ENCODE measurements at places on chromosomes 4 and X.

DNA sequence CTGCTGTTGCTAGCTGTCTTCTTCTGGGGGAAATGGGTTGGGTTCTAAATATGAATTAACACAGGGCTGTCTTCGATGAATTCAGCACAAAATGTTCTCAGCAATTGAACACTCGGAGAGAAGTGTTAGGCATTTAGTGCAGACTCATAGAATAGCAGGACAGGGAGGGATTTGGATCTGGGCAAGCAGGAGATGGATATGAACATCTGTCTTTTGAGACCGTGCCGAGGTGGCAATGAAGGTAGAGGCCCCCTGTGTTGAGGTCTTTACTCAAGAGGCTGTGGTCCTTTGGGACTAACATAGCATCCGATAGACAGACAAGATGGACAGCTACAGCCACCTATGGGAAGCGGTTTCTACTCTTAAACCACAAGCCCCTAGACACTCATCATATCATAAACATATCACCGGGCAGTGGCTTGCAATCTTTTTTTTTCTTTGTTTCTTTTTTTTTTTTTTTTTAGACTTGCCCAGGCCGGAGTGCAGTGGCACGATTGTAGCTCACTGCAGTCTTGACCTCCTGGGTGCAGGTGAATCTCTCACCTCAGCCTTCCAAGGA lies 6.7 kb downstream of the CD99 start:
- no peak for DNase-seq

GRCh38 chr4:109921384-109921808 lies 8.7 kb downstream of the EGF start:
- peak; percentile 73 for DNase-seq

DNA sequence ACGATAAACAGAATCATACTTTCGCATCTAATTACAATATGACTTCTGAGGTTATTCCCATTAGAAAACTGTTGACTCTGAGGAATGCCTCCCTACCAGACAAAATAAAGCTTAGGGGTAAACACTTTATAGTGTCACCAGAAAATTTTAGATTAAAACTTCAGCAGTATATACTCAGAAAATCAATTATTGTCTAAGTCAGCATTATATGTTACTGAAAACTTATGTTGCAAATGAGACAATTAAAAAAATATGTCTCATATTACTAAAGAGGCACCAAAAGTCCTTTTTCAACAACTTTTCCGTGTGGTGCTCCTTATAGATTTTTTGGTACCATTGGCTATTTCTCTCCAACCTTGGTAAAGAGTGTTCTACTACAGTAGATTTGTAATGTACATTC lies 91.4 kb downstream of the HMGN5 start:
- DNase-seq: no peak

DNA sequence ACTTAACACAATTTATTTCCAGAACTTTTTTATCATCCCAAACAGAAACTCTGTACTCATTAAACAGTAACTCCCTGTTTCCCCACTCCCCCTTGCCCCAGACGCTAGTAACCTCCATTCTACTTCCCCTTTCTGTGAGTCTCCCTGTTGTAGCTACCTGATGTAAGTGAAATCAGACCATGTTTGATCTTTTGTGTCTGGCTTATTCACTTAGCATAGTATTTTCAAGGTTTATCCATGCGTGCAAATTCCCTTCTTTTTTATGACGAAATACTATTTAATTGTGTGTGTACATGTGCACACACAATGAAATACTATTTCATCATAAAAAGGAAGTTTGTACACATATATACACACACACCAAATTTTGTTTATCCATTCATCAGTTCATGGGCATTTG lies 5.2 kb downstream of the PKD2 start:
- DNase-seq: no peak

GRCh38 chr4:157961229-157961990 lies 211.4 kb downstream of the GASK1B start:
- DNase-seq: no peak

DNA sequence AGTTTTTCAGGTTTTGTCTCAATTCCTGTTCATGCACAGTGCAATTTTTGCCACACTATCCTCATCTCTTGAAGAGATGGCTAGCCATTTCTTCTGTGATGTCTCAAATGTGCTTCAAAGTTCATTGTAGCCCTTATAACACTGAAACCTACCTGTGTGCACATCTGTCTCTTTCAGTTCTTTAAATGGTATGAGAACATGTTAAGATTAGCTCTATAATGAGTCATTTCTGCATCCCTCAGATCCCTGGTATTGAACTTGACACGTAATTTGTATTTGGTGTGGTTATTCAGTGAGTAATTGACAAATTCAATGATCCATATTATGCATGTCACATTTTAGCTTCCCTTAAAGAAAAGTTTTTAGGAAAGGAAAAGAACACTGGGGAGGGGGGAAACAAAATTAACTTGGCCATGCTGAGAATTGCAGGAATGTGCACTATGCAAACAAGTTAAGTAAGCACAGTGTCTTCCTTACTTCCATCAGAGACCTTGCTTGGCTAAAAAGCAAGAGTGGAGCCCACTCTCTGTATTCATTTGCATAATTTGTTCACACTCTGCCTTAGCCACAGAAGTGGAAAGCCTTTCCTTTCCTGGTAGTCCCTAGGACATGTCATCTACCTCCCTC lies 659.8 kb upstream of the MAGEB2 start:
- no peak for DNase-seq

DNA sequence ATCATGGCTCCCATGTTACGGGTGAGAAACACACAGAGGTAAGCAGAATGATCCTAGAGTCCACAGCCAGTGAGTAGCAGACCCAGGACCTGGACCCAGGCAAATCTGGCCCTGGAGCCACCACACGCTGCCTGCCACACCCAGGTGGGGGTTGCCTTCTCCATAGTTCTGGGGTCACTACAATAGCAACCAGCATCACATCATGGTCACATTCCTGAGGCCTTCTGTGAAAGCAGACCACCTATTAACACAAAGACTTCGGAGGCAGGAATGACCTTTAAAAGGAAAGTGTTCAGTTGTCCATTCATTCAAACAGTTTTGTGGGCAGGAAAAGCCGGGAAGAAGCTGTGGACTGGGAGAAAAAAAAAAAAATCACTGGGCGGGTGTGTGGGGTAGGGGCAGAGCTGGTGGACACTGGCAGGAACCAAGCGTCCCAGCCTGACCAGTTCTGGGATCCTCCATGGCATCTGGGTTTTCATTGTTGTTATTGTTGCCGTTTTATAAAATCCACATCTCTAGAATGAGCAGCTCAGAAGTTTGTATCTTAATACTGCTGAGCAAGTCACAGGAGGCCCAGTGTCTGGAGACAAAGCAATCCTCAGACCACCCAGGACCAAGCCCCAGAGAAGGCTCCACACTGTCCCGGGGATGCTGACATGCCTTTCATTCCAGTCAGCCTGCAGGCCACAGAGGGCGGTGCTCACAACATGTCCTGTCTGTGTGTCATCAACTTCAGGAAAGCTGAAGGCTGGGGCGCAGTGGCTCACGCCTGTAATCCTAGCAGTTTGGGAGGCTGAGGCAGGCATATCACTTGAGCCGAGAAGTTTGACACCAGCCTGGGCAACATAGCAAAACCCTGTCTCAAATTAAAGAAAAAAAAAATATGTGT lies 67.0 kb downstream of the SEL1L3 start:
- DNase-seq: peak; percentile 61

GRCh38 chr4:67700116-67700737 lies 728 bp downstream of the UBA6 start:
- DNase-seq: peak; percentile 44

DNA sequence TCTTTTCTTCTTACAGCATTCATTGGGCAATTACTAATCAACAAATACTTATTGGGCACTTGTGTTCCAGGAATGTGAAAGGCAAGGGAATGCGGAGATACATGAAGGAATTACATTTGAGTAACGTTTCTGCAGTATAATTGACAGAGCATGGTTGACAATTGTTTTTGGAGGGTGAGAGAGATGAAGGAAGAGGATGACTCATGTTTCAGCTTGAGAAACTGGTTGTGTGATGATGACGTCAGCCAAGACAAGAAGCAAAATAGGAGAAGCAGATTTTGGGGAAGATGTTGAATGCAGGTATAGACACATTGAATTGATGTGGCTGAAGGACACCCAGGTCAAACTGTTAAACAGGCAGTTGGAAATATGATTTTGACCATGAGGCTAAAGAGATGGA lies 8.0 kb upstream of the CPEB2 start:
- DNase-seq: no peak

DNA sequence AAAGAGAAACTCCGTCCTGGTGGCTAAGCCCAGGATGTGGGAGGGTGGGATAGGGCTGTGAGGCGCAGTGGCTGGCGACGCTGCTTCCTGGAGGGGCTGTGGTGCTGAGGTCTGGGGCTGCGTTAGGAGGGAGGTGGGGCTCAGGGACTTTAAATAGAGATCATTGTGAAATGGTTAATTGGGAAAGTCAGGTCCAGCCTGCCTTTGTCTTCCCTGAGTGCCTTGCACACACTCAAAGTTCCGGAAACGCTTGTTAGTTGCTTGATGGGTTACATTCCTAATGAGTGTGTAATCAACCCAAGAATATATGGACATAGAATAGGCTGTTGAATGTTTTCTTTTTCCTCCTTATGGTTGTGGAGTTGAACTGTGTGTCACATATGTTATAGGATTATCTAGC lies 55.7 kb upstream of the CLDN34 start:
- no peak for DNase-seq

DNA sequence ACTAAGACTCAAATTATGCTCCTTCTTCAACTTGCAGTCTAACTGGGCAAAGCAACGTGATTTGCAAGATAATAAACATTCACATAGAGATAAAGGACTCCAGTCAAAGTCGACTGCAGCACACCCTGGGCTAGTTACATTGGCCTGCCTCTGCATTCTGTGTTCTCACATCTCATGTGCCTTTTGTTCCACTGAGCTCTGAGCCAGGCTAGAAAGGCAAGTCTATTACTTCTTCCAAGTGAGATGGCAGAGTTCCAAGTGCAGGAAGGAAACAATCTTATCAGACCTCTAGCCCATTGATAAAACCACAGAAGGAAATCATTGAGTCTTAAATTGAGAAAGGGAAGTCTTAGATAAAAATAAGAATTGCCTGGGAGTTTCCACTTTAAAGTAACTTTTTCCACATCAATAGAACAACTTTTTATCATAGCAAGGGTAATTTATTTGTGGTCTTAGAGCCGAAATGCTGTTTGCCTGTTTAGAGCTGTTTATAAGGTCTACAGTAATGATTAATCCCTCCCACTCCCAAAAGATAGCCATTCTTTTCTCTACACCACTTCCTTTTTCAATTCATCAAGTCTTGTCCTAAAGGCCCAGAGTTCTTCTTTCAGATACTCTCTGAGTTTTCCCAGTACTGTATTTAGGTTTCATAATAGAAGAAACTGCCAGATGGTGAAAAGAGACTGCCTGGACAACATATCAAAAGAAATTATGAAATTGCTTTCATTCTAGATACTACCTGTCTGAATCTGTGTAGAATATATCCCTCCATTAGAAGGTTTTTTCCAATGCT lies 200.2 kb downstream of the GUCY2F start:
- no peak for DNase-seq

- no peak for DNase-seq
Measured at GRCh38 chr4:156992943-156993342, 21.3 kb upstream of the PDGFC start.

DNA sequence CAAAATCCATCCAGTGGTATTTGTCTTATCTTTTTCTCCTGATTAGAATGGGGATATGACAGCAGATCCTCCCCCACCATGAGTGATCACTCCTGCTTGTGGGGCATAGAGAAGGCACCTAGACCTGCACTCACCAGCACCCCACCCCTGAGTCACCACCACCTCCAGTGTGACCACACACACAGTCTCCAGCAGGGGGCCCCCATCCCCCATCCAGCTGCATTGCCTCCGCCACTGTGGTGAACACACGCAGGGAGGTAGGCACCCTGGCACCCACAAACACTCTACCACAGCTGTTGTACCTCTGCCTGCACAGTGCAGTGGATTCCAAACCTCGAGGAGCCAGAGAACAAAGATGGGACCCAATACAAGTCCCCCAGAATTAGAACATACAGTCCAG lies 9.0 kb upstream of the MAGEA8 start:
- DNase-seq: peak; percentile 6

DNA sequence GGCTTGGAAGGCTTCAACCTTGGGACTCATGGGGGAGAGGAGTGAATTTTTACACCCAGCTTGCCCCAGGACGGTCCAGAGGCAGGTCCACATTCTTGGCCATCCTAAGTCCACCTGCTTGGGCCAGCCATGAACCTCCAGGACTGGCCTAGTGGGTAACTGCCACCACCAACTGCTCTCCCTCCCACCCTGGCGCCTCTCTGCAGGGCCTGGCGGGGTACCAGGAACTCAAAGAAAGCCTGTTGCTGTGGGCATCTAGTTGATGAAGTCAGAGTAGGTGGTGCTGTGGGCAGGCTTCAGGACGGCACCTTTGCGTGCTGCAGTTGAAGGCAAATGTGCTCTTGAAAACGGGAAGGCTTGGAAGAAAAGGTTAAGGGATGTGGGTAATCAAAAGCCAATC lies 12.0 kb downstream of the BCOR start:
- DNase-seq: no peak

- no peak for DNase-seq
Measured at GRCh38 chr4:80140194-80140593, 57.1 kb upstream of the PRDM8 start.

GRCh38 chr4:189858435-189858834 lies 82.2 kb upstream of the FRG1 start:
- DNase-seq: no peak
